Activated T-helper 1 cell treated with anti-CD3 and anti-CD28 coated beads, Interleukin-12 subunit alpha, Interleukin-12 subunit beta, Interleukin-2, Interleukin-4 antibody, amounts not matched to agents 30 ng/mL and 10 ng/mL and 1 ng/mL, durations not matched to agents 14 hours and 24 hours and 36 hours (primary cell): ENCODE measurements at places on chromosomes 5 and 9. TPM values are rescaled to one million over a fixed set of nuclear protein-coding genes. Genes with fewer than 3 reads are reported as not detected.

The SNAPC4 gene
- total RNA-seq = 26.7 TPM in 2 replicates

DNA sequence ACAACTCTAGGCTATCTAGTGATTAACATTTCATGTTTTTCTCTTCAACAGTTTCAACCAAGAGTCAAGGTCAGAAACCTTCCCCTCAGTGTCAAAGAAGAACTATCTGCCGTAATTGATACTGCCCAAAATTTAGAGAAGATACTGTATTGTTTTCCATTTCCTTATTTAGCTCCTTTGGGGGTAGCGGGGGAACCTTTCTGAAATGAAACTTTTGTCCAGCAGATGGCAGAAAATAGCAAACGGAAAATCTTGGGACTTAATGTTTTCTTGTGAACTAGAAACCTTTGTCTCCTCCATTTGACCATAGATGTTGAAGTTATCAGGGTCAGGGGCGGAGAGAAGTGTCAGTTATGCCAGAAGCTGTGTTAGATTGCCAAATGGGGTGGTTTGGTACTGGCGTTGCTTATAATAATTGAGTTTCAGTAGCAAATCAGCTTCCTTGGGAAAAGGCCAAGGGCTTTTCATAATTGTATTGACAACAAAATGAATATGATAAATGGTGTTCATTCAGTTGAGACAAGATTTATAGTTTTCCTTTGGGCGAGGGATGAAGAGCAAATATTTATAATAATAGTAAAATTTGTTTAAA, 101.7 kb upstream of the TLX3 start:
- no peak overlapping the region for H3K27ac ChIP-seq
- H3K4me1 ChIP-seq = no peaks in the 10 kb centered on the region
- no peaks in the 10 kb centered on the region for H3K36me3 ChIP-seq

DNA sequence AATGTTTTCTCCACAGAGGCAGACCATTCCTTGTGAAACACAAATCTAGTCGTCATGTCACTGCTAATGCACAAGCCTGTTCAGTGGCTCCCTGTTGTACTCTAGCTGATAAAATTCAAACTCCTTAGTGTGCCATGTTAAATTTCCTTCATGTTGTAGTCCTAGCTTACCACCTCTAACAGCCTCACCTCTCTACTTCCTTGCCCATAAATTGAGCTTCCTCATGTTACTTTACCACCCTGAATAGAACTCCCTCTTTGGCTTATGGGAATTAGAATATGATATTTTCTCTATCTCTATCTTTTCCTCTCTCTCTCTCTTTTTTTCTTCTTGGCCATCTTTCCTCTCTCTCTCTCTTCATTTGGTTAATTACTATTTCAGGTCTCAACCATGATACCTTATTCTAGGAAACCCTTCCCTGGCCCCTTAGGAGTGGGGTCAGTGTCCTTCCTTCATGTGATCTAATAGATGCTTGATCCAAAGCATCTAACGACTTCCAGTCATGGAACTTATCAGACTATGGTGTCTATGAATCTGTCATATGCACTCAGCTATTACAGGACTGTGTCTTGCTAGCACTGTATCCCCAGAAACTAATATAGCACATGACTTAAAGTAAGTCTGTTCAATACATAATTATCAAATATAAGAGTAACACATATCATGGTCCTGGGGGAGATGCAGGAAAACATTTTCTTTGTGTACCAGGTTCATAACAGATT, 31.5 kb upstream of the ALDH1A1 start:
- peaks cover 2% of the 10 kb centered on the region for H3K27me3 ChIP-seq
- no peaks in the 10 kb centered on the region for H3K36me3 ChIP-seq
- no peak overlapping the region for H3K27ac ChIP-seq

DNA sequence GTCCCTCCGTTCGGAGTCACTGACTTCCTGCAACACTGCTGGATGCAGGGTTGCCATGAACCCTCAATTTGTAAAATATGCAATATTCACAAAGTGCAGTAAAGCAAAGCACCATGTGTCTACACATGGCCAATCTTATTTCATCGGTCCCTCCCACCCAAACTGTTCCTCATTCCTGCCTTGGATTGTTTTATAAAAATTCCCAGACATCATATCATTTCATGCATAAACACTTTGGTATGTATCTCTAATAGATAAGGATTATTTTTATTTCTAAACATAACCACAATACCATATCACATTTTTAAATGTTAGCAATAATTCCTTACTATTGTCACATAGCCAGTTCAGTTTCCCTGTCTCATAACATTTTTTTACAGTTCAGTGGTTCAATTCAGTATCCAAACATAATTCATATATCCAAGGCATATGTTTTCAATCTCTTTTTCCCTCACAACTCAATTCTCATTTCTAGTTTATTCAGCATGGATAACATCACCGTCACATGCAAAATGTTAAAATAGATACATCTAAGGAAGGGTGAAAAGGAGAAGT, 82.0 kb upstream of the PCAT7 start:
- H3K4me1 ChIP-seq = peaks cover 5% of the 10 kb centered on the region
- no peak overlapping the region for H3K27ac ChIP-seq
- H3K27me3 ChIP-seq = peaks cover 4% of the 10 kb centered on the region
- H3K36me3 ChIP-seq = no peaks in the 10 kb centered on the region
- H3K4me3 ChIP-seq = no peak overlapping the region

The SLC2A6 gene
- 4.1 and 4.6 TPM in 2 replicates for total RNA-seq

- no peaks in the 10 kb centered on the region for H3K4me1 ChIP-seq
- peaks cover 3% of the 10 kb centered on the region for H3K27me3 ChIP-seq
- DNase-seq = no peak
- peaks cover 24% of the 10 kb centered on the region for H3K36me3 ChIP-seq
- no peak overlapping the region for H3K27ac ChIP-seq
Observed at GRCh38 chr5:132215329-132215728, 12.3 kb downstream of the P4HA2 start.

The SCGB3A1 gene
- not detected in 2 replicates for total RNA-seq

GRCh38 chr9:126915281-126915816, 767 bp downstream of the RALGPS1 start:
- peak; percentile 8 for DNase-seq
- peaks cover 18% of the 10 kb centered on the region for H3K27me3 ChIP-seq
- H3K27ac ChIP-seq = no peak overlapping the region
- peak overlapping the region; percentile 68 for H3K4me3 ChIP-seq
- peaks cover 6% of the 10 kb centered on the region for H3K4me1 ChIP-seq

- no peak overlapping the region for H3K4me3 ChIP-seq
- H3K27me3 ChIP-seq = no peaks in the 10 kb centered on the region
- no peak for DNase-seq
- no peaks in the 10 kb centered on the region for H3K4me1 ChIP-seq
- H3K27ac ChIP-seq = no peak overlapping the region
- no peaks in the 10 kb centered on the region for H3K36me3 ChIP-seq
Observed at GRCh38 chr5:2515180-2515764, 236.2 kb downstream of the IRX2 start.

DNA sequence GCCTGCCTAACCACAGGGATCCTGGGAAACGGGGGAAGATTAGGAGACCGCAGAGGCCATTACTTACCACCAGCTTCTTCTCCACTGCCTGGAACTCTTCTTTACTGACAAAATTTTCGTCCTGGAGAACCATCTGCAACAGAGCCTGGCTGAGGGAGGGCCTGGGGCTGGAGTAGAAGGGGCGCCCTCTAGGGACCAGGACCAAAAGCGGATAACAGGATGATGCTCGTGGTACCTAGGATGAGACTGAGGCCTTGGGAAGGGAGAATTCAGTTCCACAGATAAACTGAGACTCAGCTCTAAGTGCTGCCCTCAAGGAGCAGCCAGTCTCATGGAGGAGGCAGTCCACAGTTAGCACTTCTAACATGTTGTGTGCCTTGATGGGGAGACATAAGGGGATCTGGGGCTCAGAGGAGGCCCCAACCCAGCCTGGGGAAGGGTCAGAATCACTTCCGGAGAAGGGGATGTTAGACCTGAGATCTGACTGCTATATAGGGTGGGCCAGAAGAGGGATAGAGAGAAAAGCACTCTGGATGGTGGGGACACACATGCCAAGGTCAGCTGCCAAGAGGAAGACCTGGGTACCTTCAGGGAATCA, 1.2 kb downstream of the SPATA24 start:
- peak overlapping the region; percentile 100 for H3K27ac ChIP-seq
- no peak for DNase-seq
- peaks cover 1% of the 10 kb centered on the region for H3K36me3 ChIP-seq
- H3K4me1 ChIP-seq = peaks cover 43% of the 10 kb centered on the region

The PKN3 gene
- 17.7 and 19.3 TPM in 2 replicates for total RNA-seq

GRCh38 chr9:18346745-18347144, 127.2 kb upstream of the ADAMTSL1 start:
- H3K36me3 ChIP-seq = no peaks in the 10 kb centered on the region
- no peaks in the 10 kb centered on the region for H3K27me3 ChIP-seq
- H3K27ac ChIP-seq = no peak overlapping the region
- DNase-seq = no peak

- peak overlapping the region; percentile 89 for H3K4me3 ChIP-seq
- peaks cover 3% of the 10 kb centered on the region for H3K36me3 ChIP-seq
- H3K27me3 ChIP-seq = no peaks in the 10 kb centered on the region
- peaks cover 38% of the 10 kb centered on the region for H3K4me1 ChIP-seq
- H3K27ac ChIP-seq = peak overlapping the region; percentile 91
- no peak for DNase-seq
Observed at GRCh38 chr9:128551657-128552152, 682 bp upstream of the SPTAN1 start.

The KIF4B gene
- total RNA-seq = 0.05 TPM in 2 replicates

DNA sequence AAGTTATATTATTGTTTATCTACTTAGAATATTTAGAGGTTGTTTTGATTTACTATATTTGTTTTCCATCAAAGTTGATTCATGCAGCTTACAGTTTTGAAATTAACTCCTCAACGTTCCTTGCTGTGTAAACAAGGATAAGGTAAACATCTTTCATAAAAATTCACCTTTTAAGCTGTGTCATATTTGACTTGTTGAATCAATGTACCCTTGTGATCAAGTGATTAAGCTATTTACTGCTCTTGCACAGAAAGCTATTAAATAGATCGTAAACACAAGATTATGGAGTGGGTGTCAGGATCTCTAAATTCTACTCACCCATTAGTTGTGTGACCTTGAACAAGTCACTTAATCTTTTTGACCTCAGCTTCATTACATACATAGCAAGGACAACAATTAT, 2054.0 kb upstream of the NUDT12 start:
- no peaks in the 10 kb centered on the region for H3K36me3 ChIP-seq
- no peak overlapping the region for H3K27ac ChIP-seq
- H3K4me1 ChIP-seq = no peaks in the 10 kb centered on the region

GRCh38 chr9:82764061-82764668, 298.8 kb downstream of the RASEF start:
- H3K27ac ChIP-seq = no peak overlapping the region
- H3K27me3 ChIP-seq = no peaks in the 10 kb centered on the region
- H3K4me3 ChIP-seq = no peak overlapping the region
- DNase-seq = no peak
- no peaks in the 10 kb centered on the region for H3K4me1 ChIP-seq

The ANKRD33B gene
- total RNA-seq = 21.4 and 21.5 TPM in 2 replicates

DNA sequence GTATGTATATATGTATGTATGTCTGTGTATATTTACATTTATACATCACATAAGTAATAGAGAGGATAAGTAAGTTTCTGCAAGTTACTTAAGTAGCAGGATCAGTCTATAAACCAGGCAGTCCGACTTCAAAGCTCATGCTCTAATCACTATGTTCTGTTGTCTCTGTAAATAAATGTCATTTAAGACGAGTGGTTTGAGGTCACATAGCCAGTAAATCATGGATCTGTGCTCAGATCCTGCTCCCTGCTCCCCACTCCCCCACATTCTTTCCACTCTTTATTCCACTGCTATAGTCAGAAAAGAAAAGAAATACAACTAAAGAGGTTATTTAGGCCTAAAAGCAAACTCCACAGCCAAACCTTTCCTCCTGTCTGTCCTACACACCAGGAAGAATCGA, 90.4 kb downstream of the SERINC5 start:
- no peak overlapping the region for H3K4me3 ChIP-seq
- no peak for DNase-seq
- H3K27me3 ChIP-seq = no peaks in the 10 kb centered on the region
- H3K27ac ChIP-seq = no peak overlapping the region
- peaks cover 6% of the 10 kb centered on the region for H3K4me1 ChIP-seq
- peaks cover 63% of the 10 kb centered on the region for H3K36me3 ChIP-seq

DNA sequence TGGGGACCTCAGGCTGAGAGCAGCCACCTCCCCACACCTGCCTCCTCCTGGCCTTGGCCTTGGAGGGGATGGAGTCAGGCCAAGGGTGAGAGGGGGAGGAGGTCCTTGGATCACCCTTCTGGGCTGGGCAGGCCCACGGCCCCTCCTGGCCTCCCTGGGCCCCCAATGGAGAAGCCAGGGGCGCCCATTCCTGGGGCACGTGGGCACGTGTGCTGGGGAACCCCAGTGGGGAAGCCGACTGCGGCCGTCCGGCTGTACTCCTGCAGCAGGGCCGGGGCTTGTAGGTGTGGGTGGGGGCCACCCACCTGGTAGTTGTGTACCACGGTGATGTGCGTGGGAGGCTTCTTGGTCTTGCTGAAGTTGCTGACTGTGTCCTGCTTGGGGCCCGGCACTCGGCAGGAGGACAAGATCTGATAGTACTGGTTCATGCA, 8.5 kb downstream of the CRAT start:
- H3K36me3 ChIP-seq = no peaks in the 10 kb centered on the region
- no peaks in the 10 kb centered on the region for H3K27me3 ChIP-seq
- no peaks in the 10 kb centered on the region for H3K4me1 ChIP-seq
- H3K27ac ChIP-seq = no peak overlapping the region
- H3K4me3 ChIP-seq = no peak overlapping the region

The SLC6A18 gene
- total RNA-seq = not detected in 2 replicates

The CBY3 gene
- 0.66 and 1.0 TPM in 2 replicates for total RNA-seq

DNA sequence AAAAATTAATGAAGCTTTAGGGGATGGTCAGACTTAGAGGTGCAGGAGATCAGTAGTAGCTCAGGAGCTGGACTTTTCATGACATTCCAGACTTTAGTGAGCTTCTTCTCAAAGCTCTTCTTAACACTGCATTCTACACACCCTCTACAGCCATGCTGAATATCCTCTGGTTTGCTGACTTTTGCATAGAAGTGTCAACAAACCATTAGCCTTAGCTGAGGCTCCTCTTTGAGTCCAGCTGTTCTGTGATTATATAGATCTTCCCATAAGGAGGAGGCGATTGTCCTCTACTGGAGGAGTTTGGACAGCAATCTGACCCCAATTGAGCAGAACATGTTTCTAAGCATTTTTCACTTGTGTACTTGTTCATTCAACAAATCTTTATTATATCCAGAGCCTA, 75.0 kb upstream of the RUSC2 start:
- H3K36me3 ChIP-seq = no peaks in the 10 kb centered on the region
- no peaks in the 10 kb centered on the region for H3K4me1 ChIP-seq
- H3K27ac ChIP-seq = no peak overlapping the region
- H3K27me3 ChIP-seq = peaks cover 8% of the 10 kb centered on the region

DNA sequence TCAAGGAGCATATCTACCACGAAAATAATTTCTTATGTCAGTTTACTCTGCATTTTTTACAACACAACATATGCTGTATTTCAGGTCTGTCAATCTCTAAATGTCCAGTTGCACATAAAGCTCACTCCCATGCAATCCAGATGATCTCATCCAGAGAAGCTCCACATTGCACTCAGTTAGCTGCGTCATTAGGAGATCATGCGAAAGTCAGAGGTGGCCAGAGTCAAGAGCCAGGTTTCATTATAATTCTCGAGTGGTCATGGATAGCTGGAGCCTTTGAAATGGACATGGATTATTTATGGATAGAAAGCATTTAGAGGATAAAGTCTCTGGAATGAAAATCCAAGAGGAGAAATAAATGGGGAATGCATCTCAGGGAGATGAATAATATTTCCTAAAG, 232.3 kb downstream of the GAS1 start:
- H3K4me1 ChIP-seq = no peaks in the 10 kb centered on the region
- H3K27me3 ChIP-seq = peaks cover 2% of the 10 kb centered on the region
- DNase-seq = no peak
